ENCODE measurements at places on chromosomes 3 and 15. TPM values are rescaled to one million over a fixed set of nuclear protein-coding genes. Genes with fewer than 3 reads are reported as not detected.

EPHB1 gene
- total RNA-seq = 0.17 TPM

DNA sequence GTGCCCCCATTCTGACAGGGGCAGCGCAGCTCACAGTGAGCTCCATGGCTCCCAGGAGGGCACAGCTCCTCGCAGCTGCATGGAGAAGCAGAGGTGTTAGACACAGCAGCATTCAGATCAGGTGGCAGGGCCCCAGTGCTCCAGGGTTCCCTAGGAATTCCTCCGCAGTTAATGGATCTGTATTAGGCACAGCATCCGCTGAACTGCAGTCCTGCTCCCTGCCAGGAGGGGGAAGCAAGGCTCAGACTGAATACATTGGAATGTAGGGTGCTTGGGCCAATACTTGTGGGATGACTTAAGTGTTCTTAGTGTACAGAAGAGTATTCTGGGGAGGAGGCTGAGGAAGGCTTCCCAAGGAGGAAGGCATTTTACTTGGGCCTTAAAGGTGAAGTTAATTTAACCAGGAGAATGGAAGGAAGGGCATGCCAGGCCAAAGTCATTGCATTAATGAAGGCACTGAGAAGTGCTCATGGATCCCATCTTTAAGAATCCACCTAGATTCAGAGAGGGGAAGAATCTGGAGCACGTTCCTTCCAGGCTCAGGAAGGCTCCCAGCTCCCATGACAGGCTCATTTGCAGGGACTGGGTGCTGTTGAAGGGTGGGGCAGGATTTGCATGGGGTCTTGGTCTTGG, 111.6 kb downstream of the RAB11A start:
- peak; percentile 48 for DNase-seq

GRCh38 chr15:52018244-52018643, 775 bp upstream of the MAPK6 start:
- no peak for DNase-seq

DNA sequence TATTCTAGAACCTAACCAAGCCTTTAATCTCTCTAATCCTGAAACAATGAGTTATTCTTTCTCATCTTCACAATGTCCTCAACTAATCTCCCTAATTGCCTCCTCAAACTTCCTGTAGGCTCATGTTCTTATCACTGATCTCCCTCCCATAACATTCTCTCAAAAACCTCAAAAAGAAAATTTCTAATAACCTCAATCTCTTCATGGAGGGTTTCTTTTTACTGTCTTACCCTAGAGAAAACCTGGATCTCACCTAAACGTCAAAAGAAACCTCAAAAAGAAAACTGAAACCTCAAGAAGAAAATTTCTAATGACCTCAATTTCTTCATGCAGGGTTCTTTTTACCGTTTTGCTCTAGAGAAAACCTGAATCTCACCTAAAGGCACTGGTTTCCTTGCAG, 150.2 kb downstream of the GSK3B start:
- no peak for DNase-seq

GRCh38 chr15:88098361-88098760, 158.2 kb downstream of the NTRK3 start:
- no peak for DNase-seq

- no peak for DNase-seq
These were observed 8.4 kb downstream of the HSPBAP1 start for GRCh38 chr3:122785231-122785630.

GRCh38 chr3:139934613-139935015, 371 bp upstream of the CLSTN2 start:
- no peak for DNase-seq

- DNase-seq = no peak
These were observed 25.0 kb downstream of the DPH3 start for GRCh38 chr3:16239780-16240179.

GRCh38 chr15:79372428-79372827, 59.7 kb upstream of the MINAR1 start:
- no peak for DNase-seq

DNA sequence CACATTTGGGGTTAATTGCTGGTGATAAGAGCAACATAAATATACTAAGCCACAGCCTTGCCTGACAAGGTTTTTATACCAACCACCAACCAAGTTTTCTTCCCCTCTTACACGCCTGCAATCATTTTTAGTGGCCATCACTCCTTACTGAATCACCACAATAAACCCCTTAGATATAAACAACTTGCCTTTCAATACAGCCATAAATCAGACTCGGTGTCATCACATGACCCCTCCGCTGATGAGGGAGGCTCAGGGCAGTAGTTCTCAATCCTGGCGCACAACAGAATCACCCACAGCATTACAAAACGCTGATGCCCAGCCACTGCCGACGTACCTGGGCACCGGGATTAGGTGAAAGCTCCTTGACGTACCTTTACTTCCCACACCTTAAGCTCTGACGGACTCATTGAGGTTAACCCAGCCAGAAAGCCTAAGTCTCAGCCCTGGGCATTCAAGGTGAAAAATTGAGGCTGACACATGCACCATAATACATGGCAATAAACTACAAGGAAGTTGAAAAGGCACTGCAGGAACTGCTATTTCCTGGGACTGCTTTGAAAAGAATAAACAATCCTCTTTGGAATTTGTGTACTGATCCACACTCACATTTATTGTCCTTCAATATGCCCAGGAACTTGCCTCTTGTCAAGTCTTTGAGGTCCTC, 17.1 kb downstream of the ADCY5 start:
- DNase-seq = no peak

DNA sequence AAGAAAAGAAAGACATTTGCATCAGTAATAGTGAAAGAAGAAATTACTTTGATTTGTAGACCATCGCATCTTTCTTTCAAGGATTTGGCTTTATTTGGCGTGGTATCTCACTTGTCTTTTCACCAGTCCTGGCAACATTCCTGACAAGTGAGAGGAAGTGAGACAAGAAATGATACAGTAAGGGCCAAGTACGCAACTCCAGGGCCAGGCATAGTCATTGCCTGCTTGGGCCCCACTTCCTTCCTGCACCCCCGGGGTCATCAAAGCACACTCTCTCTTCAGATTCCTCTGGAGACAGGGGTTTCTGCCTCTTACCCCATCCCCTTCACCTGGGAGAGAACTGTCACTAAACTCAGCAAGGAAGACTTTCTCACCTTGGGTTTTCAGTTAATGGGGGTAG, 55.1 kb downstream of the CD47 start:
- DNase-seq = no peak
